Activated CD8-positive, alpha-beta memory T cell treated with anti-CD3 and anti-CD28 coated beads, Interleukin-2, amount 10 ng/mL, durations not matched to agents 7 days and 5 days (primary cell): ENCODE measurements at places on chromosomes 3 and 15. TPM values are rescaled to one million over a fixed set of nuclear protein-coding genes. Genes with fewer than 3 reads are reported as not detected.

The OR5K2 gene
- total RNA-seq = not detected

The SV2B gene
- total RNA-seq = not detected

- DNase-seq = no peak
These were observed 188.6 kb downstream of the NLGN1 start for GRCh38 chr3:173586166-173586565.

DNA sequence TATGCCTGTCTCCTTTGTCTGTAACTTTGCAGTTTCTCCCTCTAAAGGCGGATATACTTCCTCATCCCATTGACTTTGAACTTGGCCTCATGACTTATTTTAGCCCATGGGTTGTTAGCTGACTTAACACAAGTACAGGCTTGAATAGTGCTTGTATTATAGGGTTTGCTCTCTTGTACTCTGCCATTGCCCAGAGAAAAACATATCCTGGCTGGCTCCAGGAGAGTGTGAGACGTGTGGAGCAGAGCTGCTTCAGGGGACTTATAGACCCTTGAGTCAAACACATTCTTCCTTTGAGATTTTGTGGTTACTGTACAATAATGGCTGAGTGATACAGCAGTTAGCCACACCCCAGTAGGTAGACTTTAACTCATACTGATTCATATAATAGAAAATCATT, 124.0 kb downstream of the RAP2B start:
- no peak for DNase-seq

The SI gene
- total RNA-seq = not detected

The IL17RC gene
- 0.30 TPM for total RNA-seq

GRCh38 chr15:37375519-37375918, 275.2 kb upstream of the MEIS2 start:
- no peak for DNase-seq

GRCh38 chr3:72093270-72093991, 308.5 kb upstream of the PROK2 start:
- no peak for DNase-seq

- DNase-seq = no peak
These were observed 32.7 kb downstream of the EDEM1 start for GRCh38 chr3:5220193-5220592.

The ARL13B gene
- 13.8 TPM for total RNA-seq

GRCh38 chr15:74179101-74179841, 5.8 kb downstream of the ISLR start:
- DNase-seq = no peak

- DNase-seq = no peak
These were observed 886.8 kb downstream of the VGLL3 start for GRCh38 chr3:86104154-86104553.

DNA sequence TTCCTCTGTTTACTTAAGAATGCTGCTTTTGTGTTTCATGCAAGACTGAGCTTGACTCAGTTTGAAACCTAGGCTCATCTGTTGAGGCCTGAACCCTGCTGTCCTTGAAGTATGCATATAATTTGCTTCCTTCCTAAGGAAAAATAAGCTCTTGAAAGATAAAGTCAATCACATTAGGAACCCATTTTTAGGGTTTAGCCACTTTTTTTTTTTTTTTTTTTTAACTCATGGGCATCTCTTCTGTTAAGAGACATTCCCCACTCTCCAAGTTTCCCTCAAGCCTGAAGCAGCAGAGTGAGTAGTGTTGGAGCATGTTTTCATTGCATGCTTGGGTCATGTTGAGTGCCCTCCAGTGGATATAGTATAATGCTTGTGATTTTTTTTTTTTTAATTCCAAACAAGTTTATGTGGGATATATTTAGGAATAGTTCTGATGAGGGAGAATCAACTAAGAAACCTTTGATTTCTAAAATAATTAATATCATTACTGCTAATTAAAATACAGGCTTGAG, 3.6 kb downstream of the CTNNB1 start:
- DNase-seq = no peak

GRCh38 chr15:95928822-95929221, 401.7 kb upstream of the NR2F2 start:
- no peak for DNase-seq

The NR1I2 gene
- 0.26 TPM for total RNA-seq

The C3orf85 gene
- not detected for total RNA-seq

The BLM gene
- 92.7 TPM for total RNA-seq

- no peak for DNase-seq
These were observed 170.6 kb downstream of the TJP1 start for GRCh38 chr15:29651476-29652233.

The GOLGA6L2 gene
- total RNA-seq = not detected

DNA sequence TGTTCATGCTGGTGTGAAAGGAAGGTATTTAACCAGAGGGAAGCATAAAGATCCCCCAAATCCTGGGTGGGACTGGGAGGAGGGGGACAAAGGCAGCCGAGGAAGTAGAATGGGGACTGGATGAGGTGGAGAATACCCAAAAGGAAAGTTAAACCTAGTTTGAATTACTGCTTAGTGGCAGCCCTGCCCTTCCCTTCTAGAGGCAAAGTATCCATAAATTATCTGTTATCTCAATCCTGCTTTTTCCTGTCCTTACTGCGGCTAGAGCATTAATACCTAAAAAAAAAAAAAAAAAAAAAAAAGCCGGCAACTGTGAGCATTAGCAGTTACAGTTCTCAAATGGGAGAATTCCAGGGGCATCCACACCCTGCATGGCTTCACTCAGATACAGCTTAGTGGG, 139.0 kb downstream of the RYR3 start:
- no peak for DNase-seq

- DNase-seq = no peak
These were observed 4.4 kb downstream of the TMEM45A start for GRCh38 chr3:100496711-100497261.

The POLQ gene
- 34.3 TPM for total RNA-seq

DNA sequence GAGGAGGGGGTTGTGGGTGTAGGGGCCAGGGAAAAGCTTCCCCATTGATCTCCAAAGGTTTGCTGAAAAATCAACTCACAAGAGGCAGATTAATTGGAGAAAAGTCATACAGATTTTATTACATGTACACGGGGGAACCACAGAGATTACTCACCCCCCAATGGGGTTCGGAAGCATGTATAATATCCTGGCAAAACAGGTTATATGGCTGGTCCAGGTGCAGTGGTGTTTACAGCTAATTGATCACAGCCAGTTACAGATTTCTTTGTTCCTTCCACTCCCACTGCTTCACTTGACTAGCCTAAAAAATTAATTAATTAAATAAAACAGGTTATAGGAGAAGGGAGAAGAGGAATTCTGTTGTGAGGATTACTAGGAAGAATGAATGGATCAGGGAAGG, 22.4 kb downstream of the PRKCI start:
- DNase-seq = no peak

DNA sequence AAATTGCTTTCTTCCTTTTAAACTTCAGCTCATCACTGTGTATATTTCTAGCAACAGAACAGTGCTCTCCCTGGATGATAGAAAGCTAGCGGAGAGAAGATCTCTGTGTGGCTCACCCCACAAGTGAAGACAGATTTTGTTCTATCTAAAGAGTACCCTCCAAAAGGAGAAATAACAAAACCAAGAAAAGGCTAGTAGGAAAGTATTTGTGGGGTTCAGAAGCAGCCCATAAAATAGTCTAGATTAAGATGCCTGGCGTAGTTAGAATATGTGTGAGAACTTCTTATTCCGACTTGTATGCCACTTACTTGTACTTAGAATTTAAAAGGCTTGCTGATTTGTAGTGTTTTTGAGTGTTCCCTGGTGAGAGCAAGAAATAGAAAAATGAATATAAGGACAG, 214.9 kb upstream of the IL12A start:
- DNase-seq = no peak

The STRA6 gene
- 1.3 TPM for total RNA-seq

The TLR9 gene
- total RNA-seq = 0.64 TPM

- no peak for DNase-seq
These were observed 4.9 kb downstream of the TM6SF1 start for GRCh38 chr15:83112233-83112955.

The FSD2 gene
- not detected for total RNA-seq

- DNase-seq = no peak
These were observed 28.3 kb downstream of the PRKCD start for GRCh38 chr3:53189276-53189675.

DNA sequence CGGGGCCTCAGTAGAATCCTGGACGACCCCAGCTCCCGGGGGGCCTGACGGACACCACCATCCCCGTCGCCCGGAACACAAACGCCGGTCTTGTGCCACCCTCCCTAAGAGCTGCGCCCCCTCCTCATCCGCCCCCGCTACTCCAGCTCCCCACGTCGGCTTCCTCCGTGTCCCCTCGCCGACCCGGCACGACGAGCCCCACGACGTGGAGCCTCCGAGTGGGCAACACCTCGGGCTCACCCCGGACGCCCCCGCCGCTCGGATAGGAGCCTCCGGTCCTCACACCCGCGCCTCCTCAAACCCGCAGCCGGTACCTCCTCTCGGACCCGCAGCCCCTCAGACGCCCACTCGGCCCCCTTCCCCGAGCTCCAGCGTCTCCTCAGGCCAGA, 525 bp downstream of the NPTN start:
- DNase-seq = peak; percentile 57

DNA sequence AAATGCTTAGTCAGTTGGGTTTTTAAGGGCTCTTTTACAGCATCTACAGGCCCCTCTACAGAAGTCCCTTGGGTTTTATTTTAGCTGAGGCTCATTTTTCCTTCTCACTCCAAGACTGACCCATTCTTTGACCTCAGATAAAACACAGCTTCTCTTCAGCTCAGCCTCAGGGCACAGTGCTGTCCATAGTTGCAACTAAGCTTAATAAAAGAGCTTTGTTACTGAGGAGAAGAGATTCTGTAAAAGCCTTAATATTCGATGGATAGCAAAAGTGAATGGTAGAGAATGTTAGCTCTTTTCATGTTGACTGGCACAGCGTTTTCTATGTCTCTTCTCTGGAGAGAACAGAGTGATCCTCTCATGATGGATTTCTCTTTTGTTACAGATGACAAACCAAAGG, 277.9 kb downstream of the BBX start:
- DNase-seq = no peak

DNA sequence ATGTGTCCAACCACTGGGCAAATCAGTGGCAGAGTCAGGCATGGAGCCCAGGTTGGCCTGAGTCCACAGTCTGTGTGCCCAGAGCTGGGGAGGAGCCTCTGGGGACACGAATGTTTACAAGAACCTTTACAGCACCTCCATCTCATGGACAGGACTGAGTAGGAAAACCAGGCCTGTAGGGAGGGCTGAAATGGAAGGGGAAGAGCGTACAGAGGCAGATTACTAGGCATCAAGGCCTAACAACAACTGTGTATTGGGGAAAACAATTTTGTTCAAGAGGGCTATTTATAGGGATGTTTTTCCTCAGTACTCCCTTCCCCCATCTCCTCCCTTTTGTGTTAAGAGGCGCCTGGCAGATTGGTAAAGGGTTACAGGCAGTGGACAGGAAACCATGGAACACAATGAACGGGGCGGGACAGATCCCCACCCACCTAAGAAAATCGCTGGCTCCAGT, 15.1 kb upstream of the ARHGAP31 start:
- DNase-seq = no peak

- no peak for DNase-seq
These were observed 514.1 kb upstream of the CFAP20DC start for GRCh38 chr3:59563966-59564365.

DNA sequence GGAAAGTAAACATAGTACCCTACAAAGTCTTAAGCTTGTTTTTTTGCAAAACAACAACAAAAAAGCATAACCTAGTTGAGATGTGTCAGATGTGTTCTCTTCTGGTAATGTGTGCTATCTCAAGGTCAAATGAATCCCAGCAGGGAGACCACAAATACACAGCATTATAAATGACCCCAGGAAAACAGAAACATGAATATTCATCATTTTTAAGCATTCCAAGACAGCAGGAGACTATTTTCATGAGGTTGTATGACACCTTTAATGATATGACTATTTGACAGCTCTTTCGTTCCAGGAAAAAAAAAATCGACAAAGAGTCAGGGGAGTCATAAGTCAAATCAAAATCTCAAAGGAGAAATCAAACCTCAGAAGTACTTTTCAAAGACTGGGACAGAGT, 62.7 kb upstream of the CBLB start:
- DNase-seq = no peak

GRCh38 chr15:29268706-29269484, 727 bp downstream of the NSMCE3 start:
- DNase-seq = peak; percentile 72

DNA sequence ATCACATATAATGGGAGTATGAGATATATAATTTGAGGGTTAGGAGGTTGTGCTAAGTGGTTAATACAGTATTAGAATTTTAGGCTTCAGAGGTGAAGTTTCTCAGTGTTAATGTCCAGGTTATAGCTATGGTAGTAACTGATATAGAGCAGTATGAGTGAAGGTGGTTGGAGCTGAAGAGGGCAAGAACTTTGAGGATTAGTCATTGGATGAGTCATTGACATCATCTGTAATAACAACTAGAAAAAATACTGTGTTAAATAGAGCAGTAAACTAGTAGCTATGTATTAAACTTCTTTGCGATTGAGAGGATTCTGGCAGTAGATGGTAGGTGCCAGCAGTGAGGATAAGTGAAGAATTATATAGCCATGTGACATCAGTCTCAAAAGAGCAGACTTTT, 47.5 kb upstream of the EIF3J start:
- DNase-seq = no peak
